ENCODE measurements at places on chromosomes 11 and 22.

DNA sequence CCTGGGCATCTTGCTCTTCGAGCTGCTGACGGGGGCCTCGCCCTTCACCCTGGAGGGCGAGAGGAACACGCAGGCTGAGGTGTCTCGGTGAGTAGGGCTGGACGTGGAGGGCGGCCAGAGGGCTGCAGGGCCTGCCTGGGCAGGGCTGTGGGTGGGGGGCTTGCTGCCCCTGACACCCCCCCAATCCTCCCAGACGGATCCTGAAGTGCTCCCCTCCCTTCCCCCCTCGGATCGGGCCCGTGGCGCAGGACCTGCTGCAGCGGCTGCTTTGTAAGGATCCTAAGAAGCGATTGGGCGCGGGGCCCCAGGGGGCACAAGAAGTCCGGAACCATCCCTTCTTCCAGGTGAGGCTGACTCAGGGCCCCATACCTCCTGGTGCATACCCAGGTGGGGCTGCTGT, 2.7 kb downstream of the RPS6KA4 start:
- DNase-seq = no peak

DNA sequence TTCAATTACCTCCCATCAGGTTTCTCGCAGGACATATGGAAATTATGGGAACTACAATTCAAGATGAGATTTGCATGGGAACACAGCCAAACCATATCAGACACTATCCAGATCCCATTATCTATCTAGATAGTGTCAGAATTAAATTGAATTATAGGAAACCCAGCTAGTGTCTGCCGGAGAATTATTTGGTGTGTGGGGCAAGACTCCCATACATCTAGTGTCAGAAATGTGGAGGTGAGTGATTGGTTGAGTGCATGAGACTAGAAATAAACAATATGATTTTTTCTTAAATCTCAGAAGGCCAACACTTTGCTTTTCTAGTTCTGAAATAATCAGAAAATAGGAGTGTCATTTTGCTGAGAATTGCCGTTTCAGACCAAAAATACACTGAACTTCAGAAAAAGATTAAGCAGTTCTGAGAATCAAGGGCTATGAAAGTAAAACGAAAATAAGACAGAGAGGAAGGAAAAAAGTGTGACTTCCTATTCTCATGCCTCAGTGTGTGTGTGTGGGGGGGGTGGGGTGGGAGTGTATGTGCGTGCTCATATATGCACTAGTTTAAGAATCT, 21.3 kb downstream of the CASP12 start:
- DNase-seq = no peak

GRCh38 chr11:35792846-35793192, 130.2 kb downstream of the TRIM44 start:
- DNase-seq = no peak

- no peak for DNase-seq
Measured at GRCh38 chr22:39173787-39174497, 21.5 kb upstream of the CBX7 start.

DNA sequence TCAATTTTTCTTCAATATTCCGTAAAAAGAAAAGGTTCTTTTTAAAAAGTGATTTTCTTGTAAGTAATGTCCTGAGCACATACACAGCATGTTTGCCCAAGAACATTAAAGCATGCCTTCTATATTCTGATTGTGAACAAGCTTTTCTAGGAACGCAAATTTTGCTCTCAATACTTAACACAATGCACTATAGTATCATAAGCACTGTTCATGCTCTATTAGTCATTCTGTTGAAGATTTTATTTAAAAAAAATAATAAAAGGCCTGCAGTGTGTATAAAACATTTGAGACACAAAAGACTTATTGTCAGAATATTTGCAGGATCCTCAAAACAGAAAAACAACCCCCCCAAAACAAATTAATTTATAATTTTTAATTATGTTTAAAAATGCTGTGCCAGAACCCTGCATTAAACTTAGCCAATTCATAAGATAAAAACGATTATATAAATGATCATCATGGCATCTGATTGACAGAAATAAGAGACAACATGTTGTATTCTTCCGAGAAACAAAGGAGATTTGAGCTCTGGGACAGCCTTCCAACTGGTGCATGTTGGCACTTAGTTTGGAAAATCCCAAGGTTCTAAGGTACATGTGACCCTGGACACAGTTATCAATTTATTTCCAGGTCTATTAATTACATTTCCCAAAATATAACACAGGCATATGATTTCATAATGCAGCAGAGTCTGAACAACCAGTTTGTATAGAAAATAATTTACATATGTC, 13.1 kb downstream of the MTMR2 start:
- DNase-seq = no peak

- DNase-seq = no peak
Measured at GRCh38 chr11:112520354-112520753, 259.7 kb upstream of the PLET1 start.

- no peak for DNase-seq
Measured at GRCh38 chr11:102767800-102768199, 12.6 kb downstream of the MMP10 start.

- DNase-seq = no peak
Measured at GRCh38 chr22:26484360-26484706, 656 bp downstream of the SRRD start.

DNA sequence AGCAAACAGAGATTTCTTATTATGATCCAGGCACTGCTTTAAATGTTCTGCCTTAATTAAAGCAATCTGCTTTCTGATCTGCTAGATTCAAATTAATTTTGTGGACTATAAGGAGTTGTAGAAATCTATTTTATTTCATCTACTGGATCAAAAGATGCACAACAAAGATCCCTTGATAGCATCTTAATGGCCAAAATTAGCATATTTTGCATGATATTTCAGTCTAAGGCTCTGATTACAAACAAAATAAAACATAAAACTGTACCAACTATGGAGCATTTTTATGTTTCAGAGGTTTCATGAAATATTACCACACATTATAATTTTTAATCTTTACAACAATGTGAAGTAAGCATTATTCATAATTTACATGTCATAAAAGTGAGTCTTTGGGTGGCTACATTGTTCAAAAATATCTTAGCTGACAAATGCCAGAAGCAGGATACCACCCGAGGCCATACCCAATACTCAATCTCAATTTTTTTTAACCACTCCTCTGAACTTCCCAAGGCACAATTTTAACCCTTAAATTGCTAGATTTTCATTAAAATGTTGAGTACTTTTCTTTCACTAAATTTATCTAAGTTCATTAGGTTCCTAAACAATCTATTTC, 929.5 kb downstream of the KCNA4 start:
- no peak for DNase-seq

DNA sequence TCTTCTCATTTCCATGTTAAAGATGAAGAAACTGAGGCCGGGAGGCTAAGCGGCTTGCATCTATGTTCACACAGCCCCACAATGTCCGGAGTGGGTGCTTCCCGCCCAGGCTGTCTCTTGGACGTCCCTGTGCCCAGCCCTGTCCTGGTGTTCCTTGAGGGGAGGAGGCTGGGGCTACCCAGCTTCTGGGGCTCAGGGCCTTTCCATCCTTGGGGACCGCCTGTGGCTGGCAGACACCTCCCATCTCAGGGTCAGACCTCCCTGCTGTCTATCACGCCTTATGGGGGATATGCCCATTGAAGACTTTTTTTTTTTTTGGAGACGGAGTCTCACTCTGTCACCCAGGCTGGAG, 95.5 kb downstream of the WNT7B start:
- no peak for DNase-seq

GRCh38 chr11:116033931-116034553, 529.8 kb upstream of the CADM1 start:
- DNase-seq = no peak

GRCh38 chr11:17864478-17864941, 129.9 kb downstream of the KCNC1 start:
- no peak for DNase-seq

GRCh38 chr22:20786536-20786979, 12.6 kb downstream of the SERPIND1 start:
- DNase-seq = no peak

DNA sequence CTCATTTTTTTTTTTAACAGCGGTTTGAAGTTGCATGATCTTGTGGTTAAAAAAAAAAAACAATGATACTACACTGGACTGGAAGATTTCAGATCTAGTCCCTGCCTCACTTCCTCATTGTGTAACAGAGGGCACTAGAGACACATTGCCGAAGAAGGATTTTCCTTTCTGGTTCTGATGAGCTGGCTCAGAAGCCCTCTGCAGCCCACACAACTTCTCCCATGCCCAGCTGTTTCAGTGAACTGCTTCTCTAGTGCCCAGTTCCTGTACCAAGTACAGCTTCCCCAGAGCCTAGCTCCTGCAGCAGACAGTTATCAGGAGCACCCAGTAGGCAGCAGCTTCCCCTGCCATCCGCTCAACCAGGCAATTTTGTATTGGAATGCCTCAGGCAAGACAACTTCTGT, 29.5 kb upstream of the ANO5 start:
- DNase-seq = no peak

DNA sequence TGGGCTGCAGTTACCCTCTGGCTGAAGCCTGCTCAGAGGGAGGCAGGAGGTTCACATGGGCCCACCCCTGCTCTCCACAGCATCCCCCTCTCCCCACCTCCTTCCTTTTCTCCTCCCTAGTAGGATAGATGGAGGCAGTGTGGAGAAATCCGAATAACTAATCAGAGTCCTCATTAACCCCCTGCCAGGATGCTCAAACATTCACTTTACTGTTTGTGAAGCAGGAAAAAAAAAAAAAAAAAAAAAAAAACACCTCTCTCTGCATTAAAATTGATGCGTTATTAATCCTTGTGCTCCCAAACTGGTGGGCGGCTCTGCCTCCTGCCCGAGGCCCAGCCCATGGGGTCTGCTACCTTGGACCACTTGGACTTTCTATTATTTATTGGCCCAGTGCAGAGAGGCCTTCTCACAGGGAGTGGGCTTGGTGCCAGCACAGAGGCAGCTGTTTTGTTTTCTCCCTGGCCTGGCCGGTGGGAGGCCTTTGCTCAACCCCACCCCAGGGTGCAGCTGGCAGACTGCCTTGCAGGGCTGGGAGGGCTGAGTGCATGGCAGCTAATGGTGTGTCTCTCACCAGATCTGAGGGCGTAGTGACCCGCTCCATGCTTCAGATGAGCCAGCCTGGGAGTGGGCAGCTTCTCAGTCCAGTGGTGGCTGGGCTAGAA, 150.7 kb downstream of the PKNOX2 start:
- DNase-seq = no peak

DNA sequence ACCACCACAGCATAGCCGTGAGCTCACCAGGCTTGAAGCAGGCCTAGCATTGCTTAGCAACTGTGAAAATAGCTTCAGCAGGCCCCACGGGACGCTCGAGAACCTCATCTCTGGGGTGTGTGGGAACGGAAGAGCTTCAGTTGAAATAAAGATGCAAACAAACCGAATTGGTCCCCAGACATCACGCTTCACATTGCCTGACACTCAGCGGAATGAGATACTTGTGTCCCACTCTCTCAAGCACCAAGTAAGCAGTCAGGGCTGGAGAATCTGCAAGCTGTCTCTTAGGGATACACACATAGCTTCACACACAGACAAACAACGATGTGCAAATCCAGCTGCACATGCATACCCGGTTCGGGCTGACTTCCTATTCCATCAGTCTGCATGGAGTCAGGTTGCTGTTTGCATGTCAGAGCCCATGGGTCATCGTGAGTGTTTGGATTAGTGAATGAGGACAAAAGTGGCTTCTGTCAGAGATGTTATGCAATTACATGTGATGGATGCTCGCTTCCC, 205.7 kb downstream of the SNX19 start:
- no peak for DNase-seq

- DNase-seq = no peak
Measured at GRCh38 chr11:13220148-13220547, 57.4 kb upstream of the BMAL1 start.

GRCh38 chr11:58506935-58507334, 970 bp downstream of the OR5B21 start:
- DNase-seq = no peak

DNA sequence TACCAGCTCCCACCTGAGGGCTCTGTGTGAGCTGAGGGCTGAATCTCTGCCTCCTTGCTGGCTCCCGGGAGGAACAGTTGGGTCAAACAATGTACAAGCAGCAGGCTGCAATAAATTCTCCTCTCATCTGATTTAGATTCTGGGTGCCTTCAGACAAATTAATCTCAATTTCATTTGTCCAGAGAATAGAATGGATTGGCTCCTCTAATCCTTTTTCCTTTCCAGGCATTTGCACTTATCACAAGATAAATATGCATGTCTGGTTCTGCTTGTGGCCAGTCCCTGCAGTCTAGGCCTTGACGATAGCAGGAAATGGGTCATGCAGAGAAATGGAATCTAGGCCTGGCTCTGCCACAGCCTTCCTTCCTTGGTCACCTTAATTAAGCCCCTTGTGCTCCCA, 28.7 kb downstream of the UPB1 start:
- no peak for DNase-seq

DNA sequence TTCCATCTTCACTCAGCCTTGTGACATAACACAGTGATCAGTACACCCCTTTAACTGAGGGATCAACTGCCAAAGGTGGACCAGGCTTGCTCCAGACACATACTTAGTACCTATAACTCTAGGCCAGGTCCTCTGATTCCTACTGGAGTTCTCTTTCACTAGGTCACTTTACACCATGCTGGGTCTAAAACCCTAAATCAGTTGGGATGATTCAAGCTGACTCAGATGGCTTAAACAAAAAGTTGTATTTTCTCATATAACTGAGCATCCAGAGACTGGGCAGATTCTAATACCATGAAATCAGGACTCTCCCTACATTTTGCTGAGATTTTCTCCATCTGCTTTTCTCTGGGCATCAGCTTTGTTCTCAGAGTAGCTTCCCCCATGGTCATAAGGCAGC, 26.0 kb upstream of the FLI1 start:
- no peak for DNase-seq

- DNase-seq = no peak
Measured at GRCh38 chr11:45877221-45877620, 8.2 kb upstream of the MAPK8IP1 start.

DNA sequence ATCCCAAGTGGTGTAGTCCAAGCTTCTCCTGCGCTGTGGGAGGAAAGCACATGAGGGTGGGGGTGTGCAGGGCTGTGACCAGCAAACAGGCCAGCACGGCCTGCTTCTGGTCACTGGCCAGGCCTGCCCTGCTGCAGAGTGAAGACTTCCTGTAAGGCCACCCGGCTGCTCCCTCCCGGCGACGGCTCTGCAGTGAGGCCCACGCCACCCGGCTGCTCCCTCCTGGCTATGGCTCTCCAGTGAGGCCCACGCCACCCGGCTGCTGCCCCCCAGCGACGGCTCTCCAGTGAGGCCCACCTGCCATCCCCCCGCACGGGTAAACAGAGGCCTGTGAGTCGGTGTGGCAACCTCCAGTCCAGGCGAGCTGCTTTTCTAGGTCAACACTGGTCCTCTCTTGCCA, 31.4 kb upstream of the BRSK2 start:
- no peak for DNase-seq

DNA sequence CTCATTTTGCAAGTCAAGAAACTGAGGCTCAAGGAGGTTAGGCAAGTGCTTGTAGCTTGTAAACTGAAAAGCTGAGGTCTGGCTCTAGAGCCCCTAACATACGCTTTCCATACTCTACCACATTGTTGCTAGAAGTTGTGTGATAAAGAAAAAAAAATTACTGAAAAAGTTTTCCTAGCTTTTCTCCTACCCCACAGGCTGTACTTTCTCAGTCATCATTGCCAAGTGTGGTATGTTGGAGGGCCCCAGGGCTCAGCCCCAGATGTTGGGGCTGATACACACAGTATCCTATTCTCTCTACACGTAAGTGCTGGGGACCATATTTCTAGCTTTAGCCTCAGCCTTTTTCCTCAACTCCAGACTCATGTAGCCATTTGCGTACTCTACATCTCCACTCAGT, 16.0 kb downstream of the KREMEN1 start:
- no peak for DNase-seq

- no peak for DNase-seq
Measured at GRCh38 chr11:129947474-129947873, 52.1 kb upstream of the NFRKB start.

- DNase-seq = no peak
Measured at GRCh38 chr11:68051191-68052136, 12.6 kb downstream of the TCIRG1 start.

- no peak for DNase-seq
Measured at GRCh38 chr22:34243023-34243422, 322.7 kb upstream of the LARGE1 start.

Data from activated T-cell treated with anti-CD3 and anti-CD28 coated beads for 24 hours (primary cell).